ENCODE measurements at places on chromosomes 4 and X.

GRCh38 chrX:21658746-21659145 lies 616 bp upstream of the KLHL34 start:
- peak overlapping the region; percentile 66 for H3K4me3 ChIP-seq
- peaks cover 2% of the 10 kb centered on the region for H3K4me1 ChIP-seq
- H3K36me3 ChIP-seq = peaks cover 5% of the 10 kb centered on the region
- H3K27me3 ChIP-seq = peaks cover 7% of the 10 kb centered on the region

DNA sequence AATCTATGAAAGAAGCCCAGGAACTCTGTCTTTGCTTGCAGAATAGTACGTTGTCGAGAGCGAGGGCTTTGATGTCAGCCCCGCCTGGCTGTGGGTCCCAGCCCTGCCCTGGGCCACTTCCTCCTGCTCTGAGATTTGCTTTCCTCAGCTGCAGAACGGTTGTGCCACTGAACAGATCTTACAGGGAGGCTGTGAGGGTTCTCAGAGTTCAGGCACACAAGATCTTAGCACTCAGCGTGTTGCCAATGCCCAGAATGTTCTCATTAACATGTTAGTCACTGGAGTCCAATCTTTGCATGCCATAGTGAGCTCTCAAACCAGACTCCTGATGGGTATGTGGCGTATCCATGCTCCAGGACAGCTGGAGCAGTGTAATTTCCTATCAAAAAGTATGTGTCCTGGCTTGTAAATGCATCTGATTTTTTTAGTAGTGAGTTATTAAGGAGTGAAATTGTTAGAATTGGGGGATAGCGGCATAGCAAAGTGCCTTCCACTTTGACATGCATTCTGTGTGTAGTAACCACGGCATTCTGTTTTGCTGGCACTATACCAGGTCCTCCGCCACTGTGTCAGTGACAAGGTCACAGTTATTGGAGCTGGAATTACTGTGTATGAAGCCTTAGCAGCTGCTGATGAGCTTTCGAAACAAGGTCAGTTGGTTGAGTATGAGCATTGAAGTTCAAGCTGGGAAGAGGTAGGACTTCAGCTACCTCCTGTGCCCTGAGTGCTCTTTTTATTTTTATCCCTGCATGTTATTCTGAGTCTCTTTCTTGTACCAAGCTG lies 31.6 kb downstream of the TKTL1 start:
- H3K36me3 ChIP-seq = no peaks in the 10 kb centered on the region
- peak overlapping the region; percentile 34 for H3K4me3 ChIP-seq
- H3K4me1 ChIP-seq = peaks cover 41% of the 10 kb centered on the region

- H3K4me3 ChIP-seq = no peak overlapping the region
- H3K36me3 ChIP-seq = peaks cover 7% of the 10 kb centered on the region
- H3K4me1 ChIP-seq = no peaks in the 10 kb centered on the region
- no peak for DNase-seq
- no peaks in the 10 kb centered on the region for H3K27me3 ChIP-seq
These were observed 20.1 kb downstream of the HPRT1 start for GRCh38 chrX:134480061-134480460.

- no peaks in the 10 kb centered on the region for H3K4me1 ChIP-seq
- H3K27me3 ChIP-seq = peaks cover 8% of the 10 kb centered on the region
- H3K36me3 ChIP-seq = no peaks in the 10 kb centered on the region
These were observed 62.9 kb upstream of the SLC7A11 start for GRCh38 chr4:138305050-138305449.

DNA sequence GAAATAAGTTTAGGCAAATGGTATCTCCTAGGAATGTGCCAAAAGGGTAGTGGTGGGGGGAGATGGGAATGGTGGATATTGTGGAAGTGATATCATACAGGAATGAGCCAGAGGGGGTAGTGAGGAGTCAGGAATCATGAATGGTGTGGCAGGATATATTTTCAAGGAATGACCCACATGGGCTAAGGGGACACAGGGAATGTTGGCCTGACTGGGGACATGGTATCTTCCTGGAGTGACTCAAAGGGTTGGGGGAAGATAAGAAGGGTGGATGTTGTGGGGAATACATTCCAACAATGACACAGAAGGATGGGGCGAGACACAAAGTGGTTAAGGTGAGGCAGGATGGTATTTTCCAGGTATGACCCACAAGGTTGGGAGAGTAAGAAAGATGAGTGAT lies 60.6 kb downstream of the MAOA start:
- H3K4me3 ChIP-seq = no peak overlapping the region
- peaks cover 7% of the 10 kb centered on the region for H3K27me3 ChIP-seq
- H3K27ac ChIP-seq = no peak overlapping the region
- no peaks in the 10 kb centered on the region for H3K4me1 ChIP-seq
- H3K36me3 ChIP-seq = no peaks in the 10 kb centered on the region

- H3K4me1 ChIP-seq = peaks cover 9% of the 10 kb centered on the region
- no peak overlapping the region for H3K27ac ChIP-seq
- peaks cover 17% of the 10 kb centered on the region for H3K36me3 ChIP-seq
- no peak for DNase-seq
These were observed 16.1 kb downstream of the COQ2 start for GRCh38 chr4:83268491-83268890.

GRCh38 chr4:156158747-156159146 lies 205.1 kb upstream of the CTSO start:
- H3K27me3 ChIP-seq = no peaks in the 10 kb centered on the region
- no peaks in the 10 kb centered on the region for H3K4me1 ChIP-seq
- DNase-seq = no peak
- no peak overlapping the region for H3K27ac ChIP-seq

GRCh38 chrX:51851507-51852085 lies 41.8 kb upstream of the MAGED1 start:
- H3K27ac ChIP-seq = peak overlapping the region; percentile 7
- H3K4me3 ChIP-seq = no peak overlapping the region
- H3K27me3 ChIP-seq = no peaks in the 10 kb centered on the region
- DNase-seq = no peak
- H3K4me1 ChIP-seq = peaks cover 5% of the 10 kb centered on the region

- no peak overlapping the region for H3K4me3 ChIP-seq
- no peaks in the 10 kb centered on the region for H3K4me1 ChIP-seq
- no peak for DNase-seq
These were observed 19.2 kb downstream of the SH3RF1 start for GRCh38 chr4:169251291-169252235.

GRCh38 chrX:150258176-150258425 lies 105.0 kb upstream of the MAMLD1 start:
- no peaks in the 10 kb centered on the region for H3K36me3 ChIP-seq
- no peak overlapping the region for H3K27ac ChIP-seq
- no peaks in the 10 kb centered on the region for H3K27me3 ChIP-seq
- no peak overlapping the region for H3K4me3 ChIP-seq

DNA sequence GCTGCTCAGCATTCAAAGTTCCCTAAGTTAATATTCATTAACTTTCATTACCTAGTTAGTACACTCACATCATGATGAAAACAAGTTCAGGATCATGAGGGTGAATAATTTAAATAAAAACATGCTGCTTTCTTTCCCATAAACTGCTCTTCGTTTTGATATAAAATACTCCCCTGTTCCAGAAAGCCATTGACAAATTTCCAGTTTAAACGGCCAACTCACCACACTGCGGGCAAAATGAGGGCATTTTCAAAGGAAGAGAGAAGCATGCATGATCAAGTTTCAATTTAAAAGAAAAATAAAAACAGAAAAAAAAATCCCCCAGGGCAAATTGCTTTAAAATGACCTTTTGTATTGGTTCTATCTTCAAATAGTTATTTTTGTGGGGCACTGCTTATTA lies 69.6 kb downstream of the EPHA5 start:
- H3K4me3 ChIP-seq = no peak overlapping the region

DNA sequence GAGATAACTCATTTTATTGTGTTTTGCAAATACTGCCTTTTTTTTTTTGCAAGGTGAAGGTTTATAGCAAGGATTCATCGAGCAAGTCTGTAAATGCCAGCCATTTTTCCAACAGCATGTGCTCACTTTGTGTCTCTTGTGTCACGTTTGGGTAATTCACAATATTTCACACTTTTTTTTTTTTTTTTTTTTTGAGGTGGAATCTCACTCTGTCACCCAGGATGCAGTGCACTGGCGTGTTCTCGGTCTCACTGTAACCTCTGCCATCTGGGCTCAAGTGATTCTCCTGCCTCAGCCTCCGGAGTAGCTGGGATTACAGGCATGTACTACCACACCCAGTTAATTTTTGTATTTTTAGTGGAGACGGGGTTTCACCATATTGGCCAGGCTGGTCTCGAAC lies 1.9 kb downstream of the RNF4 start:
- no peak for DNase-seq
- peaks cover 46% of the 10 kb centered on the region for H3K4me1 ChIP-seq
- H3K27me3 ChIP-seq = peaks cover 2% of the 10 kb centered on the region
- peaks cover 58% of the 10 kb centered on the region for H3K36me3 ChIP-seq
- peak overlapping the region; percentile 98 for H3K4me3 ChIP-seq
- H3K27ac ChIP-seq = peak overlapping the region; percentile 99

- H3K4me1 ChIP-seq = no peaks in the 10 kb centered on the region
- no peak for DNase-seq
- H3K27me3 ChIP-seq = no peaks in the 10 kb centered on the region
- H3K36me3 ChIP-seq = no peaks in the 10 kb centered on the region
- H3K27ac ChIP-seq = no peak overlapping the region
- H3K4me3 ChIP-seq = no peak overlapping the region
These were observed 209.8 kb downstream of the SPCS3 start for GRCh38 chr4:176529574-176529973.

DNA sequence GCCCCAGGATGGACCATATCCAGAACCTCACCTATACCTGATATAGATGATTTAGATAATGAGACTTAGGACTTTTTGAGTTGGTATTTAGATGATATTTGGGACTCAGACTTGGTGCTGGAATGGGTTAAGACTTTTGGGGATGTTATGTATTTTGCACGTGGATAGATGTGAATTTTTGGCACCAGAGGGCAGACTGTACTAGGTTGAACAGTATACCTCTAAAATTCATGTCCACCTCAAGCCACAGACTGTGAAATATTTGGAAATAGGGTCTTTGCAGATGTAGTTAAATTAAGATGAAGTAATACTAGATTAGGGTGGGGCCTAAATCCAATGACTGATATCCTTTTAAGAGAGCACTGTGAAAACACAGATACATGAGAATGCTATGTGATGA lies 15.6 kb downstream of the RBM41 start:
- DNase-seq = no peak
- H3K36me3 ChIP-seq = peaks cover 24% of the 10 kb centered on the region
- no peaks in the 10 kb centered on the region for H3K27me3 ChIP-seq
- H3K4me1 ChIP-seq = peaks cover 6% of the 10 kb centered on the region

DNA sequence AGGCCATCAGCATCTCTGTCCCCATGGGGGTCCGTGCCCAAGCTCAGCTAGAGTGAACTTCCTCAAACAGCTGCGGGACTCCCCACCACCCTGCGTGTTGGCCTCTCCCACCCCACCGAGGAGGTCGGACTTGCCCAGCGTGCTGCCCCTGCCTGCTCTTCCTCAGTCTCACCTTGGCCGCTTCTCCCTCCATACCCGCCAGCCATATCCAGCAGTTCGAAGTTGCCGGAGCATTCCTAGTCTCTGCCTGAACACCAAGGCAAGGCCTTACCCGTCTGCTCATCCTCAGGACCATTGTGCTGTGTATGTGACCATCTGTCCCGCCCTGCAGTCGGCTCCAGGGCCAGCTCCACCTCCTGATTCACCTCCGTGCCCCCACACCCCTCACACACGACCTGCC lies 84.5 kb downstream of the WFS1 start:
- H3K4me3 ChIP-seq = no peak overlapping the region
- H3K27ac ChIP-seq = no peak overlapping the region
- peaks cover 29% of the 10 kb centered on the region for H3K27me3 ChIP-seq
- no peaks in the 10 kb centered on the region for H3K4me1 ChIP-seq
- no peaks in the 10 kb centered on the region for H3K36me3 ChIP-seq

- no peaks in the 10 kb centered on the region for H3K27me3 ChIP-seq
- peak; percentile 38 for DNase-seq
- peak overlapping the region; percentile 85 for H3K27ac ChIP-seq
These were observed 877 bp downstream of the GPRASP1 start for GRCh38 chrX:102652031-102652688.

GRCh38 chr4:176868676-176869075 lies 76.0 kb upstream of the VEGFC start:
- H3K36me3 ChIP-seq = no peaks in the 10 kb centered on the region
- H3K27me3 ChIP-seq = no peaks in the 10 kb centered on the region
- no peak for DNase-seq
- no peak overlapping the region for H3K4me3 ChIP-seq
- H3K4me1 ChIP-seq = no peaks in the 10 kb centered on the region

DNA sequence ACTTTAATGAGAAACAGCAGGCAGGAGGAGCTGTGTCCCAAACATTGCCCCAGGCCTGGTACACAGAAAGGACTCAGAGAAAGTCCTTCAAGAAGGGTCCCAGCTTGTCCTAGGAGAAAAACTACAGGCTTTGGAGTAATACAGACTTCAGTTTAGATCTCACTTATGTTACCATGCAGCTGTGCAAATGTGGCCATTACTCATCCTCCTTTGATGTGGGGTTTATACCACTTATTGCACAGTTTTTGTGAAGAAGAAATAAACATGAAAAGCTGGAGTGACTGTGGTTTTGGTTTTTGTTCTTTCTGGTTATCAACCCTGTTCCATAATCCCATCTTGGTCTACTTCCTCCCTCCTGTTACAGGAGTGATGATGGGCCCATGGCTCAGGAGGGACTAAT lies 8.1 kb upstream of the CYTL1 start:
- H3K4me3 ChIP-seq = no peak overlapping the region
- no peak for DNase-seq
- H3K27ac ChIP-seq = no peak overlapping the region
- H3K27me3 ChIP-seq = no peaks in the 10 kb centered on the region
- H3K4me1 ChIP-seq = no peaks in the 10 kb centered on the region
- no peaks in the 10 kb centered on the region for H3K36me3 ChIP-seq

DNA sequence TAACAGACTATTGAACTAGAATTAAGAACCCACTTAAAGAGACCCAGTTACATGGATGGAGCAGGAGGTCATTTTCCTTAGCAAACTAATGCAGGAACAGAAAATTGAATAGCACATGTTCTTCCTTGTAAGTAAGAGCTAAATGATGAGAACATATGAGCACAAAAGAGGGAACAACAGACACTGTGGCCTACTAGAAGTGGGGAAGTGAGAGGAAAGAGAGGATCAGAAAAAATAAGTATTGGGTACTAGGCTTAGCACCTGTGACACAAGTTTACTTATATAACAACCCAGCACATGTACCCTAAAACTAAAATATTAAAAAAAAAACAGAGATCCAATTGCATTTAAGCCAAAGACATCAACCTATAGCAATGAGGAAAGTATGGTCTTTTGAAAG lies 26.2 kb downstream of the ARAP2 start:
- no peaks in the 10 kb centered on the region for H3K27me3 ChIP-seq
- H3K36me3 ChIP-seq = peaks cover 17% of the 10 kb centered on the region
- H3K4me3 ChIP-seq = no peak overlapping the region
- peaks cover 29% of the 10 kb centered on the region for H3K4me1 ChIP-seq
- DNase-seq = no peak

GRCh38 chrX:87049567-87049966 lies 468.0 kb upstream of the KLHL4 start:
- H3K36me3 ChIP-seq = no peaks in the 10 kb centered on the region
- no peaks in the 10 kb centered on the region for H3K27me3 ChIP-seq
- H3K4me1 ChIP-seq = no peaks in the 10 kb centered on the region
- H3K27ac ChIP-seq = no peak overlapping the region
- DNase-seq = no peak

DNA sequence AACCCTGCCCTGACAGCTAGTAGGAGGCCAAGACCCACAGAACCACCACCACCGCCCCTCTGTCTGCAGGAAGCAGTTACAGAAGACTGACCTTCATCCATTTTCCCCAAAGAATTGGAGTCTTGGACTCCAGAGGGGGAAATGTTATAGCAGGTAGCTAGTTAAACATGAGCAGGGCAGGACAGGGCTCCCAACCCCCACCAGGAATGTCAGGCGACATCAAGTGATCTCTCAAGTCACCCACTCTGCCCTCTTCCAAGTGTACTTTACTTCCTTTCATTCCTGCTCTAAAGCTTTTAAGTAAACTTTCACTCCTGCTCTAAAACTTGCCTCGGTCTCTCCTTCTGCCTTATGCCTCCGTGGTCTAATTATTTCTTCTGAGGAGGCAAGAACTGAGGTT lies 17.1 kb upstream of the AADAT start:
- no peaks in the 10 kb centered on the region for H3K36me3 ChIP-seq
- no peak overlapping the region for H3K4me3 ChIP-seq
- H3K4me1 ChIP-seq = no peaks in the 10 kb centered on the region
- H3K27me3 ChIP-seq = peaks cover 15% of the 10 kb centered on the region
